Aortic smooth muscle cell (primary cell): ENCODE measurements at places on chromosomes 5 and 9. TPM values are rescaled to one million over a fixed set of nuclear protein-coding genes. Genes with fewer than 3 reads are reported as not detected.

Gene TICAM2
- total RNA-seq = 3.3 TPM in 2 replicates

Gene CATSPER3
- 0.13 and 0.25 TPM in 2 replicates for total RNA-seq

Gene GDA
- total RNA-seq = under 0.01 TPM in 1 of 2 replicates, not detected in the other

Gene ABHD17B
- total RNA-seq = 15.6 and 16.0 TPM in 2 replicates

Gene DBH
- total RNA-seq = not detected in 2 replicates

Gene MYOZ3
- total RNA-seq = 0.37 and 0.40 TPM in 2 replicates

Gene ADGRV1
- total RNA-seq = 0.13 and 0.19 TPM in 2 replicates
